GM12892 (cell line): ENCODE measurements at places on chromosomes 16 and 17.

DNA sequence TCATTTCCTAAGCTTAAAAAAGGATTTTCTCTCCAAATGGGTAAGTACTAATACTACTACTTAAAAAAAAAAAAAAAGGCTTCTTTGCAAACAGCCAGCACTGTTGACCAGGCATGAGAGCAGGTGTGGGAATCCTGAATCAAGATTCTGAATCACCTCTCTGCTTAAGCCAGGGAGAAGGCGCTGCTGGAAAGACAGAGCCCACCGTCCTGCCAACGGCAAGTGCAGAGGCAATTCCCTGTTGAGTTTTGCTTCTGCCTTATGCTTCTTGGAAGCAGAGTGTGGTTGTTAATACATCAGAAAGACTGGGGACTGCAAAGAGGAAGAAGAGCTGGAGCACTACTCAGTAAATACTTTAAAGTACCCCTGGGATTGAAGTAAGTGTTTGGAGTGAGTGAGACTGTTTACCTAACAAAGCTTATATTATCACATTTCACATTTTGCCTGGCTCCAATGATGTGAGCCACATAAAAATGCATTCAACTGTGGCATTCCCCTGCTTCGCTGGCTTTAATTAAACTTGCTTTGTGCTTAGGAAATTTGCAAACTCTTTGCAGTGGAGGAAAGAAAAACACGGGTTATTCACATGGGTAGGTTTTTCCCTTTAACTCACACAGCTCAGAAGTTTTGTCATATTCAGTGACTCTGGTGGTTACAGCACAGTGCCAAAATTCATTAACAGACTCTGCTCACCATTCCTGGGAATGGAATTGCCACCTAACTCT, 86.0 kb upstream of the KIF2B start:
- no peak for DNase-seq

DNA sequence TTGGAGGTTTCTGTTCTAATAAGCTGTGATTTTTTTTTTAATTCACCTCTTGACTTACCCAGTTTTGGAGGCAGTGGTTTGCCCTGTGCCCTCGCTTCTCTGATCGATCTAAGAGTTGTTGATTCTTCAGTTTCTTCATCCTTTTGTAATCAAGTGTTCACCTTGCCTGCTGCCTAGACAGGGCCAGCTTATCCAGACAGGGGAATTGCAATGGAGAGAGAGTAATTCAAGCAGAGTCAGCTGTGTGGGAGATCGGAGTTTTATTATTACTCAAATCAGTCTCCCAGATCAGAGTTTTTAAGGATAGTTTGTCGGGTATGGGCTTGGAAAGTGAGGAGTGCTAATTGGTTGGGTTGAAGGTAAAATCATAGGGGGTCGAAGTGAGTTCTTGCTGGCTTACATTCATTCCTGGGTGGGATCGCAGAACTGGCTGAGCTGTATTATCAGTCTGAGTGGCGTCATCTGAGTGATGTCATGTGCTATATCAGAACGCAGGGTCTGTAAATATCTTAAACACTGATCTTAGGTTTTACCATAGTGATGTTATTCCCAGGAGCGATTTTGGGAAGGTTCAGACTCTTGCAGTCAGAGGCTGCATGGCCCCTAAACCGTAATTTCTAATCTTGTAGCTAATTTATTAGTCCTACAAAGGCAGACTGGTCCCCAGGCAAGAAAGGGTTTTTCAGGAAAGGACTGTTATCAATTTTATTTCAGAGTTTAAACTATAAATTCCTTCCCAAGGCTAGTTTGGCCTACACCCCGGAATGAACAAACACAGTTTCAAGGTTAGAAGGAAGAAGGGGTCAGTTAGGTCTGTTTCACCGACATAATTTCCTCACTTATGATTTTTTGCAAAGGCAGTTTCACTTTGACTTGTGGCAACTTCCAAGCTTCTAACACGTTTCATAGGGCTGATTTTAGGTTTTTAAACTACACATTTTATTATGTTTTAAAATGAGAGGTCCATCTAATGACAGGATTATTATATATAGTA, 21.5 kb upstream of the KCNJ16 start:
- DNase-seq = no peak

- DNase-seq = no peak
Measured at GRCh38 chr17:45032174-45032541, 19.3 kb downstream of the DCAKD start.

GRCh38 chr16:46709469-46710005, 20.1 kb downstream of the ORC6 start:
- no peak for DNase-seq

- no peak for DNase-seq
Measured at GRCh38 chr17:42675965-42676423, 800 bp downstream of the PLEKHH3 start.
